ENCODE measurements at places on chromosomes 12 and 14.

DNA sequence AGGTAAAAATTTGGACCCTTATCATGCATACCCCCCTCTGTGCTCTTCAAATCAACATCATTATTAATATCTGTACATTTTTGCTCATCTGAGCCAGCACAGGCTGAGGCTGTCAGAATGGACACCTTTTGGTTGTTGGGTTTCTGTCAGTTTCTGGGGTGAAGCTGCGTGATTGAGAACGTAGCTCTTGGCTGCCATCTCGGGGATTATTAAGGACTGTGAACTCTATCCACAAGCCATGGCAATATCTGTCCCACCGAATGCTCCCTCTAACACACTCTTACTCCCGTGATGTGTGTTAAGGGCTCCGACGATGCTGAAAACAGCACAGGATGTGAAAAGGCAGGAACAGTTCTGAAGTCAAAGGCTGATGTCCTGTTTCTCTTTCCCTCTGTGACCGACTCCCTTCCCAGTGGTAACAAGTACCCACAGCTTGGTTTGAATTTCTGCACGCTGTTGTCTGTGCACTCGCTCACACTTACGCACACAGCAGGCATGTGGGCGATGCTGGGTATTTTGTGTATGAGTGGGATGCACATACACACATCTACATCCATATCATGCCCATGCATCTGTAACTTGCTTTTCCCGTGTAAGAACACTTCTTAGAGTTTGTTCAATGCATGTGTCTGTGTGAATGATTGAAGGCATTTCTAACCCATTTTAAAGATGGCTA lies 405.6 kb downstream of the TMEM121 start:
- DNase-seq: no peak

DNA sequence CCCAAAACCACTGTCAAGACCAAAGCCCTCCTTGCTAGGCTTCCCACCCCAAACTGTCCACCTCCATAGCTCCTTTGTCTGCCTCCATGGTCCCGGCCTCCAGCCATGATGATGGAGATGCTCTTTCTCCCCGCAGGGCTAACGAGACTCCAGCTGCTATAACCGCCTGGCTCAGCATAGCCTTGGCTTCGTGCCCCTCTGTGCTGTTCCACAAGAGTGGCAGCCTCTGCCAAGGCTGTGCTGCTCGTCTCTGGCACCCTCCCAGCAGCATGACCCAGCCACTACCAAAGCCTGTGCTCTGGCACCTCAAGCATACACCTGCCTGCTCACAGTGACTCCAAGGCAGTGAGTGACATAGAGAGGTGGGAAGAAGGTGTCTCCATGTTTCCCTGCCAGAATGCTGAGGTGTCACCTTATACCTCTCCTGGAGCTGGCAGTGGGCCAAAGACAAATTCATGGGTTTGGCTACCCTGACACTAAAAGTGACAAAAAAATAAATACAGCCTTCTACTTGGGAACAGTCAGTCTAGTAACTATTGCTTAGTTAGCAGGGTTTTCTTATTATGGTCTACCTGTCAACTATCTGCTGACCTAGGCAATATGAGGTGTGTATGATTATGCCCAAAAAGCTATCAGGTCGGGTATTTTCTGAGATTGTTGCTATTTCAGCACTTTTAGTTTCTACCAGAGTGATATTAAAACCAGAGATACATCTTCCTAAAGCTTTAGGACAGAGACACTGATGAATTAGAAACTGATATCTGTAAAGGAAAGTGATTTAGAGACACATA lies 16.1 kb upstream of the KRT73 start:
- DNase-seq: no peak

DNA sequence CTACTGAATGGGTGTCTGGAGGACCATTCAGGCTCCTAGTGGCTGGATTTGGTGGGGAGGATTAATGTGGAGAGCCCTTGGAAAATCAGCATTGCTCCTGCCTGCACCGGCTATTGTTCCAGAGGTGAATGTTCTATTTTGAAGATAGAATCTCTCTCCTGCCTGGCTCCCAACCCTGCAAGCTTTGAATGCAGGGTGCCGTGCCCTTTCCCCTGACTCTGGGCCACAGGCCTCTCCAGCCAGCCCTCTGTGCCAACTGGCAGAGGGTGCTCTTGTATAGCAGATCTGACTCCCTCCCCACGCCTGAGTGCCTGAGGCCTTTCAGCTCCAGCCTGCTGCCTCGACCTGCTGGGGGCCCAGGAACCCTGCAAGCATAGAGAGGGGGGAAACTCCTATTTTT lies 106.8 kb downstream of the TMEM260 start:
- DNase-seq: no peak

- DNase-seq: no peak
Measured at GRCh38 chr12:51682981-51683380, 91.9 kb downstream of the SCN8A start.

- DNase-seq: no peak
Measured at GRCh38 chr12:22935090-22935489, 310.1 kb downstream of the ETNK1 start.

- no peak for DNase-seq
Measured at GRCh38 chr12:32362892-32363291, 36.5 kb upstream of the FGD4 start.

GRCh38 chr12:6771091-6771495 lies 1.2 kb upstream of the LAG3 start:
- DNase-seq: no peak

DNA sequence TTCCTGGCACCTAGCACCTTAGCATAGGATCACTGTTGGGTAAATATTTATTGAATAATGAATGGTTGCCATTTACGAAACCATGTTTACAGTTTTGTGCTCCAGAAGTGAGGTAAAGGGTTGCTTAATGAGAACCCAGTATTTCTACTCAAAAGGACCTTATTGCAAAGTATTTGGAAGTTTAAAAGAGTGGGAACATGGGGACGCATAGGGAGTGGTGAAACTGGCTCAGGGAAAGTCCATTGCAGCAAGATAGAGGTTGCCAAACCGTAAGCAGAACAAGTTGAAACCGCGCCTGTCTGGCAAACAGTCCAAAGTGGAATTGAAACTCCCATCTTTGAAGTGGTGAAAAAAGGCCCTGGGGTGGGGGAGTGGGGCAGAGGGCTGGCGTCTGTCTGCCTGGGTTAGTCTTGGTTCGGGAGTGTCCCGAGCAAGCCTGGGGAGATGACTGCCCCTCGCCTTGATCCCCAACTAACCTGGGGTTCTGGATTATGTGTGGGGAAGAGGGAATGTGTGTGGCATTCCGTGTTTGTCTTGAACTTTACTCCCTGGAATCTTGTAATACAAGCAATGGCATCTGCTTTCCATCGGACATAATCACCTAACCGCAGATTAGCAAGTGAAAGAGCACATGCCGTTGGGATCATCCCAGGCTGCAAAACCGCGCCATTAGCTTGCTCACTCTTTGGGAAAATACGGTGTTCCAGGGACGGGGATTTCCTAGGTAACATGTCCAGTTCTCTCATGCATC lies 7.2 kb downstream of the ALDH2 start:
- DNase-seq: no peak

DNA sequence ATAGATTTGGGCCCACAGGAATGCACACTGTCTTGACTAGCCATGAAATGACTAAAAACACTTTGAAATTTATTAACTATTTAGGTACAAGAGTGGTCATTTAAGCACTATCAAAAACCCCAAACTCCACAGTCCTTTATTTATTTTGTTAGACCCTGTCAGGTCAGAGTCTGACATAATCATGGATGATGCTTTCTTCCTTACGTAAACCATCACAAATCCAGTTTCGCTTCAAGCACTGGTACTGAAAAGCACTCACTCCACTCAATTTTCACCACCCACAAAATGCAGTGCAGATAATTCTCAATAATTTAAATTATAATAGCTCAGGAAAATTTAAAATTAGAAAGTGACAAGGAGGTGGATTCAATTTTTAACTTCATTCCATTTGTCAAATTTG lies 25.8 kb downstream of the PPP2R5E start:
- DNase-seq: no peak
